ENCODE measurements at places on chromosomes 1 and 21. TPM values are rescaled to one million over a fixed set of nuclear protein-coding genes. Genes with fewer than 3 reads are reported as not detected.

Gene POU3F1
- total RNA-seq: not detected

Gene FAM151A
- total RNA-seq: not detected

Gene HSF2BP
- 0.24 TPM for total RNA-seq

Gene PROK1
- not detected for total RNA-seq

Gene CA14
- total RNA-seq: not detected

Gene MLLT11
- total RNA-seq: 6.0 TPM

GRCh38 chr1:82405333-82405732, 604.6 kb downstream of the ADGRL2 start:
- DNase-seq: no peak

DNA sequence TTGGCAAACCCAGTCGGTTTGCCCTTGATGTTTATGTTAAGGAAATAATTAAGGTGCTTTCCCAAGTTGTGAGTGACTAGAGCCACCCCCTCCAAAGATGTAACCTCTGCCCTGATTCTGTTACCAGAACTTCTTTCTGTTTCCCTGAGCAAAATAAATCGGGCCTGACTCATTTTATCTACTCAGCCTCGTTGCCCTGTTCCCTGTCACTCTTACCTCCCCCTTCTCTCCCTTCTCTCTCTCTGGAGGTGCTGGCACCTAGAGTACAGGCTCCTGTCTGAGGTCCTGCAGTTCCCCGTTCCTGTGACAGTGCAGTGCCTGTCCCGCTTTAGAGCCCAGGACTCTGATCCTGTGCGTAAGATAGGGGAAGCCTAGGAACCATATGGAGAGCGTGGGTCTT, 35.4 kb downstream of the CXADR start:
- DNase-seq: no peak

GRCh38 chr1:14149431-14149830, 449.1 kb upstream of the KAZN start:
- DNase-seq: no peak

GRCh38 chr1:208977638-208978256, 605.8 kb upstream of the CAMK1G start:
- DNase-seq: no peak

- DNase-seq: no peak
Measured at GRCh38 chr1:19210772-19211549, 895 bp upstream of the UBR4 start.
